AG04449 (cell line): ENCODE measurements at places on chromosomes 3 and 15.

DNA sequence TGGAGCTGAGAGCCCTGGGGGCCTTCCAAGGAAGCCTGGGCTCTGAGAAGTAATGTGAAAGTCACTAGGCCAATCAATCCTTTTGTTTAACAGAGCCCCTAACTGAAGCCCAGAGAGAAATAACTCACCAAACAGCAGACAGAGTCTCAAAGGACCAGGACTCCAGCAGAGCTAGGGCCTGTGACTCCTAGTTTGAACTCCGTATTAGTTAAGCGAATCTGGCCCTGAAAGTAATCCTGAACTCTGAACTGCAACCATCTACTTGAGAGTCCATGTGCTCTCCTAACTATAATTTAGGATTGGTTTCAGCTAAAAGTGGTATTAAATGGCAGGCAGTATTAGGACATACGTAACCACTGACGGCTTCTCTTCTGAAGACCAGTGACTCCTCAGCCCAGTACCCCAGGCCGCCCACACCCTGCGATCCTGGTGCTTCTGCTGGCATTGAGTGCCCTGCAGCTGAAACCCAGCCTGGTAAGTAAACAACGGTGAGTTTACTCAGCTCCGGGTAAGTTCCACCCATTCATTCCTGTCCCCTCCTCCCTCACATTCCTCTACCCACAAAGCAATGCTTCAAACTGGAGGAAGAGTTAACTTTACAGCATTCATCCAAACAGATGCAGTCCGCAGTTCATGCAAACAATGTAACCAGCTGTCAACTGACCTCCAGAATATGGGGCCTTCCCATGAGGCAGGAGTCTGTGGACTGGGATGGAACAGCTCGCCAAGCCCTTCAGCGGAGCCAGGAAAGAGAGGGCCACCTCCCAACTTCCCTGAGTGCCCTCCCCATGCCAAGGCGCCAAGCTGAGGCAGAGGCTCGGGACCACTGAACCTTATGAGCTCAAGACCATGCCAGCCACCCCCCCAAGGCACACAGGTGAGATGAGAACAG is 7.3 kb downstream of the MYO5C start:
- DNase-seq: no peak

DNA sequence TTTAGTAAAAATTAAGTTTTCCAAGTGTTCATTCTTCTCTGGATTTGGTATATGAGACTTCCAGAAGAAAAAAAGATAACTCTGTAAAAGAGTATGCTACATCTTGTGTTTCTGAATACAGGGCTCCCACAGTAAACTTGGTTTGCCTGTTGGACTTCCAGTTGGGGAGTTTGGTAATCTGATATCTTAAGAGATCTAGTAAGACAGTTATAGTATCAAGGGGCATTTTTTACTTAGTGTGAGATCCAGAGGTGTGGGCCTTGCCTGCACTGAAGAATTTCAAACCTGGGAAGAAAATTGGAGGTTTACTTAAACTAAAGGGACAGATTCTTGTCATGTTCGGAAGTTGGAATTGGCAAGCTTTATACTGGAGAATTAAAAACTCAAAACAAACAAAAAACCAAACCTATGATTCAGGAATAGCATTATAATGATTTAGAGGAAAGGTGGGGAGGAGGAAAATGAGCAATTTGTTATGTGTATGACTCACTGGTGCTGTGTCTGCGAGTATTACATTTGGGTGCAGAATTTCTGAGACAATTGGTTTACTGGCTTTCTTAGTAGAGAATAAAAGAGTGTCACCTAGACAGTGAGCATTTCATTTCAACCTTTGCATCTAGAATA is 58.9 kb upstream of the ULK4 start:
- no peak for DNase-seq

GRCh38 chr3:143103652-143104051 is 15.9 kb upstream of the CHST2 start:
- no peak for DNase-seq

GRCh38 chr3:153023896-153024295 is 138.1 kb upstream of the RAP2B start:
- no peak for DNase-seq

DNA sequence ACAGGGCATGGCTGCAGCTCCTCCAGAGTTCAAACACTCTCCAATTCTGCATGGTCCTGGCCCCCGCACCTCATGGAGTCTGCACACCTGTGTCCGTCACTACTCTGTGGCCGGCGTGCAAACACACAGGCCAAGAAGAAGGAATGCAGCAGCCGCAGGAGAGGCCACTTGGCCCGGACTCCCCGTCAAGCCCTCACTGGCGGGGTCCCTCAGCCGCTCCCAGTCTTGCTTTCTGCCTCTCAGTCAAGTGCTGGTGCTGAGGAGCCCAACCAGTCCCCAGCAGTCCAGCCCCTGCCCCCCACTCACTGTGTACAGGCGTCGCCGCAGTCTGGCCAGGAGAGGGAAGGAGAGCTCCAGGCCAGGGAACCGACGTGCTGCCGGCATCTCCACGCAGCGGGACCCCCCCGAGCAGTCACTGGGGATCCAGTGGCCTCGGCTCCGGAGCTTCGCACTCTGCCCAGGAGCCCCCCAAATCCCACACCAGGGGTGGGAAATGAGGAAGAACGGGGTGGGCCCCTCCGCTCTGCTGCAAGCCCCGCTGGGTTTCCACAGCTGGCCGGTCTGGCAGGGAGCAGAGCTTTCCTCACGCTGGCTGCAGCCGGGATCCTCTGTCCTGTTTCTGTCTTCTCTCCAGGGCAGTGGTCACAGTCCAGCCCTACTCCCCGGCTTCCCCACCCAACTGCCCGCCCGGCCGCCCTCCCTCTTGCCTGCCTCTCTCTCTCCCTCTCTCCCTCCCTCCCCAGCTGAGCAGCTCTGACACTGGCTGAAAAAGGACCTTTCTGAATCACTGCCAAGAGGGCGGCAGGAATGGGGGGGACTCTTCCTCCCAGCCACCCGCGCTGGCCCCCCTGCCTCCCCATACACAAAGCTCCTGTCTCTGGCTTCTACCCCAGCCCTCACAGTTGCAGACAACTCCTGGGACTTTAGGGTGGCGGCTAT is 16.0 kb downstream of the TNK2 start:
- no peak for DNase-seq

- DNase-seq: no peak
These were observed 11.7 kb upstream of the MRPS22 start for GRCh38 chr3:139332092-139332491.

GRCh38 chr15:67149068-67149772 is 83.8 kb downstream of the SMAD3 start:
- DNase-seq: no peak

- no peak for DNase-seq
These were observed 329.3 kb upstream of the THBS1 start for GRCh38 chr15:39251413-39252133.

GRCh38 chr3:170405101-170405500 is 13.6 kb upstream of the CLDN11 start:
- no peak for DNase-seq

GRCh38 chr15:88484682-88485331 is 17.3 kb downstream of the MRPS11 start:
- DNase-seq: peak; percentile 34

GRCh38 chr3:55482496-55483195 is 4.5 kb downstream of the WNT5A start:
- DNase-seq: no peak

DNA sequence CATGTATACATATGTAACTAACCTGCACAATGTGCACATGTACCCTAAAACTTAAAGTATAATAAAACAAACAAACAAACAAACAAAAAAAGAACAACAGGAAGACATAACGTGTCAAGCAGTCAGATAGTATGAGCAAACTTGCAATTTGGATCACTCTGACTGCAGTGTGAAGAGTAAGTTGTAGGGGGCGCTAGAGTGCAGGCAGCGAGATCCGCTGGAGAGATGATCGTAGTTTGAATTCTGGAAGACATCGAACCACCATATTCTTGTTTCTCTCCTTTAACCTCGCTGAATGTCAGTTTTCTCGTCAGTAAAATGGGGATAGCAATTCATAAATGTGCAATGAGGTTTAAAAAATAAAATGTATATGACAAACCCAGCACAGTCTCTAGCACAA is 165.2 kb upstream of the LMCD1 start:
- no peak for DNase-seq

DNA sequence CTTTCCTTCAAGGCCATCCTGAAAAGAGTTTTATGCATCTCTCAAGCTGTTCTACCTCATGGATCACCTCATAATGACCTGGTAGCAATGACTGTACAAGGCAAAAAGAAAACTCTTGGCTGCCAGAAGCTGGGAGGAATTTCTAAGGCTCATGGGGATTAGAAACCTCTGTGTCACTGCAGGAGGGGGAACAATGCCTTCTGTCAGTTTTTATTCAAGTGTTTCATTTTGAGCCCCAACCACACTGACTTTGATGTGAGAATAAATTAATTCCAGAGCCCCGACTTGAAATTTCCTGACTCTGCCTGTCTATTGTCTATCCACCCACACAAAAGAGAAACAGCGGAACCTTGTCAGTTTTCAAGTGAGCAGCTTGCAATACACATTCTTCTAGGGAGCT is 58.7 kb upstream of the MRPL3 start:
- no peak for DNase-seq

GRCh38 chr3:183884427-183885296 is at the start of gene PARL:
Gene PARL (minus strand): TSS chr3:183884880. CDS start chr3:183884846, 34 bp downstream.
- peak; percentile 23 for DNase-seq

DNA sequence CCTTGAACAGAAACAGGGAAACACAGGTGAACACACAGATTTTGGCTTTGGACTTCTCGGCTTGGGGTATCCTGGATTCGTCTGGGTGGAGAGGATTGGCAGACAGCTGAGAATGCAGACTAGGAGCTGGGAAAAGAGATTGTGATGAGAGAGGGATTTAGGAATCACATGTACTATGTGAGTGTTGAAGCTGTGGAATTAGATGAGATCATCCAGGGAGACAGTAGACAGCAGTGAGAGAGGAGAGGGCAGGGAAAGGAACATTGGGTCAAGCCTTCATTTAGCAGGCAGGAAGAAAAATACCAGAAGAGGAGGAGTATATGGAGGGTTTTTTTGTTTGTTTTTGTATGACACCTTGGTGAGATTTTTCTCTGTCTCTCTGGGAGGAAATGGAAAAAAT is 262.1 kb upstream of the TBL1XR1 start:
- DNase-seq: no peak

DNA sequence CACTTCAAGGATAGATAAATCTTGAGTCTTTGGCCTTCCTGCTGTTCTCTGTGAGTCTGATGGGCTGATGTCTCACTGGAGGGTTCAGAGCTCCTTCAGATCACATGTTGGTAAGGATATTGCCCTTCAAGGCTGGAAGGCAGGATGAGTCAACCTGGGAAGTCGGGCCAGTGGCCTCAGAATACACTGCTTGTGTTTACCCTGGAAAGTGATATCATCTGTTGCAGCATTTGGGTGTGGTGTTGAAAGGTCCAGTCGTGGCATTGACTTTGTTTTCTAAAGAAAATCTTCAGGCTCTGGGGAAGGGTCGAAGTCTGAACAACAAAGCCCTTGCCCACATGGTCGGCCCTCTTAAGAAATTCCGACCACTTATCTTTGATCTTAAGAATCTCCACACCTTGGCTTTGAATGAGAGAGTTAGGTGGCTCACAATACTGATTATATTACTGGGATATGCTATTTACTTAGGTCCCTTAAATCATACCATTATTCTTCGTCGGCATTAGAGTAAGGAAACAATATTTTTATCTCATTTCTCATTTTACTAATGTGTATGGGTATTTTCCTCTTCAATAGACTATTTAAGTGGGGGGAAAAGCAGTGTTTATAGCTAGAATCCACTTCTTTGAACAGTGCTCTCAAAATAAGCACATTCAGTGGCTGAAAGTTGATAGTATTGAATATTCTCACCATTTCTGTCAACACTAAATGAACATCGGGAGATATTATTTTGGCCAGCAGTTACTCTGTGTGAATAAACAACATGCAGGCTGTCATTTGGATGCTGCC is 303.9 kb upstream of the RASGRP1 start:
- peak; percentile 74 for DNase-seq

DNA sequence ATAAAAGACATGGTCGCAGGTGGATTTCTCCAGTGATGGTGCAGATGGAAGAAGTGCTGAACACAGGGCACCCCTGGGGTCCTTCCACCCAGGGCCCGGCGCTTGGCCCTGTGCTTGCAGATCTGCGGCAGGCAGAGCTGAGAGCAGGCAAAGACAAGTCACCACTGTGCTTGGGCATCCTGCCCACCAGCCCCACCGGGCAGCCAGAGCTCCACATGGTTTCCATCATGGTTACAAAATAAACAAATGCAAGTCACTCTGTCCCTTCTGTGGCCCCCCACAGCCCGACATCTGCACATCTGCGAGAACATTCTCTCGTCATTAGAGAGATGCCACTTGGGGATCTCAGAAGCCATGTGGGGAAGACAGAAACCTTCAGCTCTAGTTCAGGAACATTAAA is 37.6 kb upstream of the SFMBT1 start:
- peak; percentile 31 for DNase-seq

DNA sequence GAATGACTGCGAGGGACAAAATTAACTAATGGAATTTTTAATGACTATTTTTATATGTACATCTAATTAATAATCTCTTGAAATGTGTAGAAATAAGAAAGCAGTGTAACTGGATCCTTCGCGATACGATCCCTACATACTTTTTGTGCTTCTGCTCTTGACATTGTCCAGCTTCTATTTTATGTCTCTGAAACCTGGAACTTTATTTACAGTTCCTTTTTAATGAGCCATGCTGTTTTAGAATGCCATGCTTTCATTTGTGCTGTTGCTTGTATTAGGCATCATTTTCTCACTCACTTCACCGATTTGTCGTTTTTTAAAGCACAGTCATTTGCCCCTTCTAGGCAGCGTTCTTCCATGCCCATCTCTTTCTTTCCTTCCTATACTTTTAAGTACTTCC is 301.3 kb downstream of the EDEM1 start:
- DNase-seq: no peak

DNA sequence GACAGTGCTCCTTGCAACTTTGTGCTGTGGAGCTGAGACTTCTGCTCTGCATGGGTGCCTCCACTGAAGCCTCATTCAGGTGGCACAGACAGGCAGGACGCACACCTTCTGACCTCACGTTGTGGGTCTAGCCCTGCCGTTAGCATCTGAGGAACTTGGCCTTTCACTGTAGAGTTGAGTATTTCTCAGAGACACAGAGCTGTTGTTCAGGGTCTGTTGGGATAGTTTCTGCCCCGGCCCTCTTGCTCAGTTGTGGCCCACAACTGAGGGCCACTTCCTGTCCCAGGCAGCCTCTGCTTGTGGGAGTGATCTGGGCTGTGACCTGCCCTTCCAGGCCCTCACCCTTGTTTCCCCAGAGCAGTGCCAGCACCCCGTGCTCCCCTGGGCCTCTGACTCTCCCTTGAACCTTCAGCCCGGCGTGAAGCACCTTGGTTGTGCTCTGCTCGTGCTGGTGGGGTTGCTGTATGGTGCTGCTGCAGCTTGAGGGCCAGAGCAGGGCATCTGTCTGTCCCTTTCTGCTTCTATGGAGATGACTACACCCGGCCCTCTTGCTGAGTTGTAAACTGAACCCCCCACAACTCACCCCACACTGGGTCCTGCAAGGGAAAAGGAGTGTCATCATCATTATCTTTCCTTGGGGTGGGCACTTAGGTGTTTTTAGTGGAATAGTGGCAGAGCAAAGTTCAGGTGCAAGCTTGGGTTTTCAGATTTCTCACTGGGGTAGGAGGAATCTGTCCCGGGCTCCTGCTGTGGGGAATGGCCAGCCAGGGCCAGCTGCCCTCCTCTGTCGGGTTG is 11.7 kb downstream of the BAHD1 start:
- no peak for DNase-seq

- no peak for DNase-seq
These were observed 455.3 kb upstream of the NR2F2 start for GRCh38 chr15:95875121-95875643.
